ENCODE measurements at places on chromosomes 7 and 10. TPM values are rescaled to one million over a fixed set of nuclear protein-coding genes. Genes with fewer than 3 reads are reported as not detected.

Gene LIPJ
- total RNA-seq = 0.11 TPM

Gene VIPR2
- not detected for total RNA-seq

Gene IL15RA
- 9.9 TPM for total RNA-seq

Gene CYP26C1
- 0.08 TPM for total RNA-seq

Gene RTKN2
- total RNA-seq = not detected

Gene WNT2
- total RNA-seq = 0.37 TPM

Gene CDC14C
- total RNA-seq = not detected
